Activated CD4-positive, alpha-beta T cell treated with anti-CD3 and anti-CD28 coated beads for 36 hours (primary cell): ENCODE measurements at places on chromosomes 13 and 19.
A peak's percentile ranks its signal among the peaks of the same experiment; 100 is the strongest.

DNA sequence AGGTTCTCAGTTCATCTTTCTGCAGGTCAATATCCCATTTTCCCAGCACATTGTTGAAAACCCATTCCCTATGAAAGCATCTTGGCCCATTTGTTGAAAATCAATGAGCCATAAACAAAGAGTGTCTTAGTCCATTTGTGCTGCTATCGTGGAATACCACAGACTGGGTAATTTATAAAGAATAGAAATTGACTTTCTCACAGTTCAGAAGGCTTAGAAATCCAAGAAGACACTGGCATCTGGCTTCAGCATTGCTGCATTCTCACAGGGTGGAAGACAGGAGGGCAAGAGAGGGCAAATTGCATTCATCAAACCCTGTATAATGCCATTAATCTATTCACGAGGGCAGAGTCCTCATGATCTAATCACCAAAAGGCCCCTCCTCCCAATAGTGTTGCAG lies 34.1 kb downstream of the ZNF823 start:
- DNase-seq, result no peak

DNA sequence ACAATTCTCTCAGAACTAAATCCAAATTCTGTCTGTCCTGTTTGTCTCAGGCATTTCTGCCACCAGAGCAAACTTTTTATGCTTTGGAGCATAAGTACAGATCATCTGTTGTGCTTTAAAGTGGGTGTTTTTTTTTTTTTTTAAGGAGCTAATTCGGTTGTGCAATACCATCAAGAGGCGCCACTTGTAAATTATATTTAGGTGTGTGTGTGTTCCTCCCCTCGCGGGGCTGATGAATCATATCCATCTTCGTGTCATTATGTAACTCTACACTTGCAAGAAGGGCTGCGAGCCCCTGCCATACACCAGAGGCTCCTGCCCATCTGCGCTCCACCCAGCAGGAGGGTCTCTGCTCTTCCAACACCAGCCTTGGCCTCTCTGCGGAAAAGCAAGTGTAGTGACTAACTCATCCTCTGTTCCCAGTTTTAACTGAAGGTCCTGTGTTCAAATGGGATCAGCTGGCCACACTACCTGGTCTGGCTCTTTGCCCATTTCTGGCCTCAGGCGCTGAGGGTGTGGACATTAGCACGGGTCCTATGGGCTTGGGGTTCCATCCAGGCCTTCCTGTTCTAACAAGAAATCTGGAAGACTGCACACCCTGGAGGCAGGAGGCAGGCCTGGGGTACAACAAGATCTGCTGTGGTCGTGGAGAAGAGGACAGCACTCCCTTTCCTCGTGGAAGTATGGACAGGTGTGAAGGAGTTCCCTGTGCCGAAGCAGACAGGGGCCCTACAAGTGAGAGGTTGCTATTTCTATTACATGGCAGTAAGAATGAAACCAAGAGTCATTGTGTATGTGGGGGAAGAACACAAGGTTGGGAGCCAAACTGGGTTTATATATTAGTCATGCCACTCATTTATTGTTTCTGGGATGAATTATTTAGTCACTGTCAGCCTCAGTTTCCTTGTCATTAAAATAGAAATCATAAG lies 96.1 kb upstream of the MBNL2 start:
- DNase-seq, result peak; percentile 50

DNA sequence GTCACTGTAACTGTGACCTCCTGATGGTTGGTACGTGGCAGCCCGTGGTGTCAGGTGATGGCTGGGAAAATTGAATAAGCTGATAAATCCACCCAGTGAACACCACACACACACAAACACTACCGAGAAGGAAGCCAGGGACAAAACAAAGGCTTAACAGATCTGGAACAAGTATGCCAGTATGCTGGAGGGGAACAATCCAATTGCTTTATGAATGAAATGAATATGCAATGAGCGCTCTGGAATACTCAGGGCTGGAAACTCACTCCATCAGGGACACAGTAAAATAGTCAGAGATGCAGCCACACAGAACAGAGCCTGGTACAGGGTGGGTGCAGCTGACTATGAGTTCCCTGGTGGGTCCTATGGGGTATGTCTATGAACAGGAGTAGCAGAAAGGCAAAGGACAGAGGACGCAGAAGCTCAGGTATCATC lies 16.7 kb downstream of the TMTC4 start:
- DNase-seq, result no peak

GRCh38 chr19:5667751-5668271 lies 12.5 kb downstream of the MICOS13 start:
- DNase-seq, result no peak

- DNase-seq, result no peak
Measured at GRCh38 chr19:12745166-12745897, 6.3 kb upstream of the BEST2 start.
